ENCODE measurements at places on chromosomes 7 and 10.

GRCh38 chr7:93779115-93779514, 111.4 kb downstream of the TFPI2 start:
- no peak for DNase-seq

DNA sequence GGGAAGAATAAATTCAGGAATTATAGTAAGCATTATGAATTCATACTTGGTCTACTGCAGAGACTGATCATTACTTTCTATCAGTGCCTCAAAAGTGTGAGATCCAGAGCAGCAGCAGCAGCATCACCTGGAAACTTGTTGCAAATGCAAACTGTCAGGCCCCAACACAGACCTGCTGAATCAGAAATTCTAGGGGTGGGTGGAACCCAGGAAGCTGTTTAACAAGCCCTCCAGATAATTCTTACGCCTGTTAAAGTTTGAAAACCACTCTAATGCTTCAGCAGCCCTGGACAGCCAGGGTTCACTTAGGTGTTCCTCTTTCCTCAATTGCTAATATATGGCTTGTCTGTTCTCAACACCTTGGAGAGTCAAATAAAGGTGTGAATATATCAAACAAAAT, 19.5 kb downstream of the CACUL1 start:
- DNase-seq: no peak

DNA sequence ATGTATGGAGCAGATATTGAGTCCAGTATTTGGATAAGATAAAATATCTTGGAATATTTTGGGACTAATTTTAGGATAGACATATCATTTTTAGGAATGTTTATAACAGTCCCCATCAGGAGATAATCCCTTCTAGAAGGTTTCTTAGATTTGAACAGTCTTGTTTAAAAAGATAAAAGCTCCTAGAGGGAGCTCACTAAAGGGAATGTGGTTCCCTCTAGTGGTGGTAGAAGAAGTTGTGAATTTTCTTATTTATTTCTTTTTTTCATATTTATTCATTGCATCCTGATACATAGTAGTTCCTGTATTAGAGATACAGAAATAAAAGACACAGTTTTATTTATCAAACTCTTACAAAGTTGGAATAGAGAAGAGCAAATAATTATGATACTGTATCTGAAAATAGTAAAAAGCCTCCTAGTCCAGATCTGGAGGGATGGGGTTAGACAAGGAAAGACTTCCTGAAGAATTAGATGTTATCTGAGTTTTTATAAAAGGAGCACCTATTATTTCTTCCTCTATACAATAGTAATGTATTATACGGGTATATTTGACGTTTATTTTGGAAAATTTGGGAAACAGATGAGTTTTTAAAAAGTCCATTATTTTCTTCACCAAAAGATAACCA, 24.5 kb upstream of the KLF14 start:
- DNase-seq: no peak

DNA sequence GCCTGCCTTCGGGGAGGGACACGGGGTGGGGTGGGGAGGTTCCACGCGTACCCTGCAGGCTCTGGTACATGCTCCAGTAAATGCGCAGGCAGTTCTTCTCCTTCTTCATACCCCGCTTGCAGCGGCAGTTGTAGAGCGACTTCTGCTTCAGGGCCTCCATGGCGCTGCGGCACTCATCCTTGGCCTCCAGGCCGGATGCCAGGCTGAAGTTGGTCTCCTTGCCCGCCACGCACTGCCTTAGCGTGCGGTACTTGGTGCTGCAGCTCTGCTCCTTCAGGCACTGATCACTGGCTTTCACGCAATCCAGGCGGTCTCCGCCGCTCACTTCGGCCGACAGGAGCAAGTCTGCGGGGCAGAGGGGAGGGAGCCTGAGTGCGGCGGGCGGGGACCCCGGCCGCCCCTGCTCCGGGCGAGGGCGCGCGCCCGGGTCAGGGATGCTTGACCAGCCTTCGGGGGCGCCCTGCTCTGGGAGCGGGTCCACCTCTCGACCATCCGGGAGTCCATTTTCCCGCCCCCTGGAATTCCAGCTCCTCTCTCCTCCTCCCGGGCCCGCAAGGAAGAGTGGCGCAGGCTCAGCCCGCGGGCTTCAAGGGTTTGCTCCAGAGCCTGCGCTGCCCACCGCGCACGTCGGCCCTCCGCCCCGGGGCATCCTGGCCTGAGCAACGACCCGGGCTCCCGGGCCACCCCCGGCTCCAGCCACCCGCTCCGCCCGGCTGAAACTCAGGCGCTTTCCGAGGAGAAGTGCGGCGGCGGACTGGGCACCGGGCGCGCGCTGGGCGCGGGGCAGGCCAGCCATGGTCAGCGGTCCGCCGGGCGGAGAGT, 2.0 kb downstream of the GFRA1 start:
- DNase-seq: no peak

- no peak for DNase-seq
These were observed 97.1 kb downstream of the TCF7L2 start for GRCh38 chr10:113047151-113047550.

- DNase-seq: no peak
These were observed 165.7 kb downstream of the PARD3 start for GRCh38 chr10:34649385-34649784.

DNA sequence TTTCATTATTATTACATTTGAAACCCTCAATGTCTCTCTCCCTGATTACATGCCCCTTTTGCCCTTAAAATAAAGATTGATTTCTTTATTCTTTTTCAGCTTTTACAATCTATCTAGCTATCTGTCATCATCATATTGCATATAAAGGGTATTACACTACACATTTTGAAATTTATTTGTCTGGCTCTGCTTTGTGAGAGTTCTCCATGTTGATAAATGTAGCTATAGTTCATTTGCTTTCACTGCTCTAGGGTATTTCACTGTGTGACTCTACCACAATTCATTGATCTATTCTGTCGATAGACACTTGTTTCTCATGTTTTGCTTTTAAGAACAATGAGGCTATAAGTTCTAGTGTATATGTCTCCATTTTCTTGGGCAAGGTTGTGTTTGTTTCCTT, 25.6 kb downstream of the CDK1 start:
- DNase-seq: no peak

DNA sequence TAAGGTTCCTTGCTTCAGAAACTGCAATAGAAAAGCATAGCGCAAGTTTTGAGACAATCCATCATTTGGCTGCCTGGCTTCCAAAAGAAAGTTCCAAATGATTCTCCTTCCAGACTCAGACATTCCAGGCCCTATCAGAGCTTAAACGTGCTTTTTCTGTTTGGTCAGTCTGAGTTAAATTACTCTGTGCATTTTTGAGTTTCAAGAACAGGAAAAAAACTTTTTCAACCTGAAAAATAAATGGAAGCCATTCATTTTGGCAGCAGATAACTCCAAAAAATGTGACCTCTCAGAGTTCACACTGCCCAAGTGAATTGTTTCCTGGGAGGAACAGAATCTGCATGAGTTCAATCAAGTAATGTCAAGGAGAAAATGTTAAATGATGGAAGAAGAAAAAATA, 354.2 kb downstream of the CXCL12 start:
- DNase-seq: no peak

GRCh38 chr7:140326116-140326928, 72.0 kb downstream of the SLC37A3 start:
- DNase-seq: peak; percentile 30

GRCh38 chr7:150567169-150567568, at the start of gene GIMAP4:
TSS of gene GIMAP4 (plus strand) at chr7:150567390. CDS start at chr7:150569902, 2,512 bp downstream.
- no peak for DNase-seq

GRCh38 chr10:45136256-45136655, 135.5 kb downstream of the ZNF22 start:
- no peak for DNase-seq

Measured in stimulated activated CD4-positive, alpha-beta T cell treated with anti-CD3 and anti-CD28 coated beads, Interleukin-2, amount 100 ng/mL, for 48 hours (primary cell).